Colonic mucosa (tissue), 4 donors: ENCODE measurements at places on chromosomes 1 and 21. TPM values are rescaled to one million over a fixed set of nuclear protein-coding genes. Genes with fewer than 3 reads are reported as not detected.

Gene NES
- 8.1 TPM for total RNA-seq

Gene PIGR
- total RNA-seq: 12,164 TPM

Gene ZMYND12
- 2.9 TPM for total RNA-seq

Gene IGSF21
- 0.37 TPM for total RNA-seq

Gene CEP104
- total RNA-seq: 52.7 TPM

Gene PRAMEF1
- total RNA-seq: not detected
